RWPE2 (cell line): ENCODE measurements at places on chromosomes 11 and 22.

GRCh38 chr11:100739666-100740065 lies 52.6 kb downstream of the ARHGAP42 start:
- DNase-seq: no peak

DNA sequence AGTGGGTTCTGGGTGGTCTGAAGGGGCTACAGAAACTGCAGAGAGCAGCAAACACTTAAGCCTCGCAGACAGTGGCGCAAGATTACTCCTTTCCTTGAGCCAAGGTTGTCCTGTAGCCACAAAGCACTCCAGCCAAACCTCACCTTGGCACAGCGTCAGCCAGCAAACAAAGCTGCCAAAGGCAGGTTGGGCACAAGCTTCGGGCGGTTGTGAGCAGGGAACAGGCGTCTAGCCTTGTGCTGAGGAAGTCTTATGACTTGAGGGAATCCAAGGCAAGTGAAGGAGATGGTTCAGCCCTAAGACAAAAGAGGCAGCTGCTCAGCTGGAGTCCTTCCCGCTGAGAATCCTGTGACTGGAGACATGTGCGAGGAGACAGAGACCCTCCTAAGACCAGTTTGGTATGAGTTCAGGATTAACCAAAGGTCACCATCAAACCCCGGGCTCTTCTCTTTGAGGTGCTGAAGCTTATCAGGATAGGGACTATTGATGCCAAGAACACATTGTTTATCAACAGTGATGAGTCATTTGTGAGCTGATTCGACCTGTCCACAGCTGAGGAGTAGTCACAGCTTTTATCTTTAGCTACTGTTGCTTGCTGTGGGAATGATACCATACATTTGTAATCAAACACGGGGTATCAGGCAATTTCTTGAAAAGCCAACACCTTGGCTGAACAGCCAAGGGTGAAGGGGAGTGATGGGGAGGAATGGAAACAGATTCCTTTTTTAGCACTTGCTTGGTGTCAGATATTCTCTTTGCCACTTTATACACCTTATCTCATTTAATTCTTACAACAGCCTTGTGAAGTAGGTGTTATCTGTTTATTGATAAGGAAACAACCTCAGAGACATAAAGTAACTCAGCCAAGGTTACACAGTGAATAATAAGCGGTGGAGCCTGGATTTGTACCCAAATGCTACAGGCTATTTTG lies 4.6 kb downstream of the ADM start:
- DNase-seq: peak; percentile 64

DNA sequence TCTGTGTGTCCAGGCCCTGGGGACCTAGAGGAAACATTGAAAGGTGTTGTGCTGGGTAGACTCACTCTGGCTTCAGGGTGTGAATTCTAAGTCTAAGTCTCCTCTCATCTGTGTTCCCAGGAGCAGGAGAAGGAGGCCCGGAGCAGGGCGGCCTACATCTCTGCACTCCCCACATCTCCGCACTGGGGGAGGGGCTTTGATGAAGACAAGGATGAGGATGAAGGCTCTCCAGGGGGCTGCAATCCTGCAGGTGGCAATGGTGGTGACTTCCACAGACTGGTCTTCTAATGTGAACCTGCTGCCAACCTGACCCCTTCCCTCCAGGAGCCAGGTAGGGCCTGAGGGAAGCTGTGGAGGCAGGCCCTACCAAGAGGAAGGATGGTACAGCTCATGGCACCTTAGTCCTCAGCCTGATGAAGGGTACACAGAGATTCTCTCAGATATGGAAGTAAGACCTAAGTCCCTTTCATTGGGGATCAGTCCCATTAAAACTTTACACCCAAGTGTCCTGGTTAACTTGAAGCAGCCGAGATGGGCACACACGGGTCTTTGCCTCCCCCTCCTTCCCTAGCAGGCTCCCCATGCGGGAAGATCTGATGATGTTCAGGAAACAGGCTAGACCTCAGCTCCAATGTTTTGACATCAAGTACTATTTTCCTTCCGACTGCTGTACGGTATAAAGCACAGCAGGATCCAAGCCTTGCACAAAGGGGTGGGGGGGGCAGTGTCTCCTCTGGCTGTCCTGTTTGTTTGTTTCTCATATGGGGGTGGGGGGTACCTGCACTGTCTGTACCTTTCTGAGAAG lies 25.0 kb downstream of the USP35 start:
- DNase-seq: no peak

- DNase-seq: no peak
These were observed 15.9 kb upstream of the GLYATL1 start for GRCh38 chr11:58923300-58923788.

- no peak for DNase-seq
These were observed 557 bp downstream of the MOV10L1 start for GRCh38 chr22:50090412-50090714.

DNA sequence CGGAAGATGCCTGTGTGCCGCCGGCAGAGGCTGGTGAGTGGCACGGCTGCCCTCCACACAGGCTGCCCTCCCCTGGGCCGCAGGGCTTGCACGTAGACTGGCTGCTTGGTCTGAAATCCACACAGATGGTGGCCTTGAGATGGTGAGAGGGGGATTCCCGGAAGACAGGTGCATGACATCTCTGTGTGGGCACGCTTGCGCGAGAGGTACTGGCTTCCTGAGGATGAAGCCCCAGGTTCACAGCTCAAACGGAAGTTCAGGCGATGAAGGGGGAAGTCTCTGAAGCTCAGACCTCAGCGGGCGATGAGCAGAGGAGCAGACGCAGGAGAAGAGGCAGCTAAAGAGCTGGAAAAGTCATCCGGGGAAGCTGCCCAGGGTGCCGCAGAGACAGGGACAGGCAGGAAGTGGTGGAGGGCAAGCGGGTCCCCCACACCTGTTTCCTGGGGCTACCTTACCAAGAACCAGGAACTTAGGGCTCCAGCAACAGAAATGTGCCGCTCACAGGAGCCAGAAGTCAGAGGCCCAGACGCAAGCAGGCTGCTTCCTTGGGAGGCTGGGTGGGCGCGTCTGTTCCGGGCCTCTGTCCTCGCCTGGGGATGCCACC lies 7.2 kb downstream of the CRELD2 start:
- DNase-seq: no peak

DNA sequence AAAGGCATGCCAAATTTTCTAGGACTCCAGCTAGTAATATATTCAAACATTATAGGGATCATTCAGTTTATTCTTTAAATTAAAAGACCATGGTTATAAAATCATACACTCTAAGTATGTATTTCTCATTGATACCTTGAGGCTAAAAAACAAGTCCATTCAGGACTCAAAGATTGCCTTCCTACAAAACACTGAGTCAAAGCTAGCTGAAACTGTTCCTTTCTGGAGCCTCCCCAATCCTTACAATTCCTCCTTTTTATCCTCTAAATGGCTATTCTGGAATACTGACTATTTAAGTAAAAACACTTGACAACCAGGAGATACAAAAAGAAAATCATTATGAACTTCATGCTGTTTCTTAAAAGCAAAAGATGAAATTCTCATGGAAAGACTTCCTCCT lies 4.9 kb upstream of the TTLL12 start:
- DNase-seq: no peak

GRCh38 chr11:45554230-45554967 lies 111.0 kb downstream of the CHST1 start:
- DNase-seq: no peak

DNA sequence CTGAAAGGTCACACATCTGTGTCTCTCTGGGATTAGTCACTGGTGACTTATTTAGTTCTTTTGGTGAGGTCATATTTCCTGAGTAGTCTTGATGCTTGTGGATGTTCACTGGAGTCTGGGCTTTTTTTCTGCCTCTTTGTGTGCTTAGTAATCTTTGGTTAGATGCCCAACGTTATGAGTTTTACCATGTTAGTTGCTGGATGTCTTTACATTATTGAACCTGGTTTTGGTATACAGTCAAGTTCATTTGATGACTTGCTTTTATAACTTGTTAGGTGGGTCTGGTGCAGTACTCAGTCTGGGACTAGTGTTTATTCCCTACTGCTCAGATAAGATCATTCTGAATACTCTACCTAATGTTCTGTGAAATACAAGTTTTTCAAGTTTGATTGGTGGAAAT lies 26.2 kb upstream of the SLC37A2 start:
- DNase-seq: no peak

DNA sequence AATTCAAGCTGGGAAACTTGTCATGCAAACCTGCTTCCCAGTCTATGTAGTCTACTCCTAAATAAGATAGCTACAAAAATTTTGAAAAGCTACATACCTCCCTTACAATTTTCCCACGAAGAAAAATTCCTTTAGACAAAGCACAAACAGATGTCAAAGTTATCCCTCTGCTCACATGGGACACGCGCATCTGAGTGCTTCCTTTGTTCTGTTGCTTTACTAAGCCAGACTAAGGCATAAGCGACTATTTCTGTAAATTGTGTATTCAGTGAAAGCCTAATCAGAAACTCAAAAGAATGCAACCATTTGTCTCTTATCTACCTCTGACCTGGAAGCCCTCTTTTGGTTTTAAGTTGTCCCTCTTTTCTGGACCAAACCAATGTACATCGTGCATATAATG lies 583.7 kb upstream of the B3GAT1 start:
- no peak for DNase-seq

DNA sequence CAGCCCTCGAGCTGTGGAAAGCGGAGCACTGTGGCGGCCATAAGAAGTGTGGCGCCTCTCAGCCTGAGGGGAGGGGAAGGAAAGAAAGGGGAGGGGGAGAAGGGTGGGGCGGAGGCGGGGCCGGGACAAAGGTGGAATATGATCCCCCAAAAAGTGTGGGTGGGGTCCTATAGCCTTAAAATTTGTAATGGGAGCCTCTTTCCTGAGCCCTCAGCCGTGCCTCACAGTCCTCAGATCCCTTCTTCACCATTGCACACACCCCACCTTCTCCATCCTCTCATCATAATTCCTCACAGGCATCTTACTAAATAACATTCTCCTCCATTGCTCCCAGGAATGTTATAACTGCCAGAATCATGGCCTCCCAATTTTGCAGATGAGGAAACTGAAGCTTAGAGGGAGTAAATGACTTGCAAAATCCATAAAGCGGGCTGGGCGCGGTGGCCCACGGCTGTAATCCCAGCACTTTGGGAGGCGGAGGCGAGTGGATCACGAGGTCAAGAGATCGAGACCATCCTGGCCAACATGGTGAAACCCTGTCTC lies 600 bp upstream of the RAB6A start:
- DNase-seq: no peak

GRCh38 chr11:105139669-105140068 lies at the start of gene CARD18:
Gene CARD18, minus strand, starts transcription at chr11:105139769. Its CDS starts 43 bp downstream, at chr11:105139726.
- no peak for DNase-seq

- no peak for DNase-seq
These were observed 468.2 kb downstream of the MIAT start for GRCh38 chr22:27125539-27125938.
